AG08396 (cell line): ENCODE measurements at places on chromosomes 3 and 15.

GRCh38 chr3:71339049-71339448 lies 244.5 kb downstream of the FOXP1 start:
- no peak for DNase-seq

- no peak for DNase-seq
These were observed 5.9 kb downstream of the CACNA1D start for GRCh38 chr3:53500165-53500777.

DNA sequence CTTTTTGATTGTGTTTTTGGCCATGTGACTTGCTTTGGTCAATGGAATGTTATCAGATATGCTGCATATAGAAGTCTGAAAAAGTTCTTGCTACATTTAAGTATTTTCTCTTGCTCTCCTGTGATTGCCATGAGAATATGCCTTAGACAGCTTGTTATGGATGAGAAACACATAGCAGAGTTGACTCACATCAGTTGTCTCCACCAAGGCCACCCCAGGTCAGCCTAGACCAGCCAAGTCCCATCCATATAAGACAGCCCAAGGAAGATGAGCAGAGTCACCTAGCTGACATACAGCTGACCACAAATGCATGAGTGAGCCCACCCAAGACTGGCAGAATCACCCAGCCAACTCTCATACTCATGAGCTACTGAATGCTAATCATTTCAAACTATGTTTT lies 153.0 kb downstream of the THRB start:
- no peak for DNase-seq

GRCh38 chr3:184687363-184688015 lies 24.4 kb downstream of the MAGEF1 start:
- no peak for DNase-seq

DNA sequence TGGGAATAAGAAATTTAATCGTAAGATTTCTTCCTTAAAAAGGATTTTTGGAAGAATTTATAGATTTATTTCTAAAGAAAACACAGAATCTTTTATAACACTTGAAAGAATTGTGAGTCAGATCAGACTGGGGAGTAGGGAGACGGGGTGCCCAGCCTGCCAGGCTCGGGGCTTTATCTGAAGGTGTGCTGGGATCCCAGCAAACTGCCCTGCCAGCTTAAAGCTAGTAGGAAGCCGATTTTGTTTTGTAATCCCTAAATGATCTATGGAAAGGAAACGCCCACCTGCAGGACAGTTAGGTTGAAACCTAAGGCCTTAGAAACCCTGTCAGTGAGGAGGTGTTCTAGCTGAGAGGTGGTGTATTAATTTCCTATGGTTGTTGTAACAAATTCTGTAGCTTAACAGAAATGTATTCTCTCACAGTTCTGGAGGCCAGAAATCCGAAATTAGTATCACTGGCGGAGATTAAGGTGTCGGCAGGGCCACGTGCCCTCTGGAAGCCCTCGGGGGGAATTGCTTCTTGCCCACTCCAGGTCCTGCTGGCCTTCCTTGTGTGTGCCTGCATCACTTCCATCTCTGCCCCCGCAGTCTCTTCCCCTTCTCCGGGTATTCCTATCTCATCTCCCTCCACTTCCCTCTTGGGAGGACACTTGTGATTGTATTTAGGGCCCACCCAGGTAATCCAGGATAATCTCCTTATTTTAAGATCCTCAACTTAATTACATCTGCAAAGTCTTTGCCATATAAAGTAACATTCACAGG lies 19.3 kb upstream of the RAB6B start:
- no peak for DNase-seq

GRCh38 chr3:151900460-151900859 lies 27.0 kb downstream of the SUCNR1 start:
- DNase-seq = no peak

DNA sequence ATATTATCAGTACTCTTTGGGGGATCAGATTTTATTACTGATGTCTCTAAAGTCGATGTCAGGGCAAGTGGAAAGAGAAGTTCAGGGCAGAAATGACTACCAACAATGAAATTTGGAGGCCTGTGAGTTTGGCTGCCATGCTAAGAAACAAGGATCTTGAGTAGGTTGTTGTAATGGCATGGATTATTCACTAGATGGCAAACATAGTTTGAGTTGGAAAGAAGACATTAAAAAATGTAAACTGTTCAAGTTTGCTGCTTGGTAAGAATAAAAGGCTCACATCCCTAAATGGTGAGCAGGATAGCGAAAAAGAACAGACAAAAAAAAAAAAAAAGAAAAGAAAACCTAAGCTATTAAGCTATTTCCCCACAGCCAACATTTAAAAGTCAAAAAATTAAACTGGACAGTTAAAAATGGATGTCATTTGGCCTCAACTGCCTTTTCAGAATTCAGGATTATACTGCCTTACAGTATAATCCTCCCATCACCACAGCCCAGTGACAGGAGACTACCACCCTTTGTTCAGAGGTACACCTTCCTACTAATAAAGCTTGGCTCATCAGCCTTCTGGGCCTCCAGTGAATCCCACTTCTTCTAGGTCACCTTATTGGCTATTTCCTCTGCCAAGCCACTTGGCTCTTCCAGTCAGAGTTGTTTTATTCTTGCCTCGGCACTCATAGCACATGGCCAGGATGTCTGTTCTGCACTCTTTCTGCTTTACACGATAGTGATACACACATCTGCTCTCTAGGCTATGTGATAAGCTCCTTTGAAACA lies 163.7 kb downstream of the PLD1 start:
- DNase-seq = peak; percentile 42

DNA sequence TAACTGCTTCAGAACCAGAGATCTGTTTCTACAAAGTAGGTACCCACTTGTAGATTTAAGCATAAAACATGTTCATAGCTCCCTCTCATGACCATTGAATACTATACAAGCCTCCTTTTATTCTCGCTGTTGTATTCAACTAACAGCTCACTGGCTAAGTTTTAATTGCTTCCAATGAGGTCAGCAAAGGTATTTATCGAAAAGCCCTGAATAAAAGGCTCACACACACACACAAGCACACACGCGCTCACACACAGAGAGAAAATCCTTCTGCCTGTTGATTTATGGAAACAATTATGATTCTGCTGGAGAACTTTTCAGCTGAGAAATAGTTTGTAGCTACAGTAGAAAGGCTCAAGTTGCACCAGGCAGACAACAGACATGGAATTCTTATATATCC lies at the start of gene FGF7:
FGF7 (plus strand) TSS at position 222 of the 400 bp plus-strand sequence. CDS start 1,056 bp downstream, outside the sequence.
- DNase-seq = peak; percentile 22

- DNase-seq = no peak
These were observed 26.3 kb upstream of the EDEM1 start for GRCh38 chr3:5160940-5161858.

DNA sequence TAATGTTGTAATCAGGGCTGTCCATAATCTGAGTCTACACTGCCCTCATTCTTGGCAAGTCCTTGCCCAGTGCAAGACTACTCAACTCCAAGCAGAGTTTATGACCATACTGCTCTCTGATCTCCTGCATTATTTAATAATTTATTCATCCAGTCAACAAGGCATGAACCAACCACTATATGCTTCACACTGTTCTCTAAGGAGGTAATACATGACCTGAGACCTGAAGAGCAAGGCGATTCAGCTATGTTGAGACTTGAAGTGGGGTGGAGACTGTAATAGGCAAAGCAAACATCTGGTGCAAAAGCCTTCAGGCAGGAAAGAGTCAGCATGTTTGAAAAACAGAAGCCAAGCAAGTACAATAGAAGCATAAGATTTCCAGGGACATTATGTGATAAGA lies 1362.8 kb downstream of the ROBO2 start:
- DNase-seq = no peak

- DNase-seq = no peak
These were observed 33.9 kb downstream of the PLD1 start for GRCh38 chr3:171776411-171776810.

DNA sequence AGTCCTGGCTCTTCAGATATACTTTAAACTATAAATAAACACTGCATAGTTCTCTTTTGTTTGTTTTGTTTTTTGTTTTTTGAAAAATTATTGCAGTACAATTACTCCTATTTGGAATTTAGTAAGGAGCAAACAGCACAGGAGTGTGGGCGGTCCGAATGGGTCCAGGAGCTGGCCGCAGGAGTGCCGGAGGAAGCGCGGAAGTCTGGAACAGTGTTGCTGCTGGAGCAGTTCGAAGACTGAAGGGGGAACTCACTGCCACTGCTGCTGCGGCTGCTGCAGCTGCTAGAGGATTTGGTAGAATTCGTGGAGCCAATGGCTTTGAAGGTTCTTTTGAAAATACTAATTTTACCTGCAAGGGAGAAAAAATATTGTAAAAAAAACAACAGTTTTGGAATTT lies 329.9 kb downstream of the ZNF385D start:
- no peak for DNase-seq

DNA sequence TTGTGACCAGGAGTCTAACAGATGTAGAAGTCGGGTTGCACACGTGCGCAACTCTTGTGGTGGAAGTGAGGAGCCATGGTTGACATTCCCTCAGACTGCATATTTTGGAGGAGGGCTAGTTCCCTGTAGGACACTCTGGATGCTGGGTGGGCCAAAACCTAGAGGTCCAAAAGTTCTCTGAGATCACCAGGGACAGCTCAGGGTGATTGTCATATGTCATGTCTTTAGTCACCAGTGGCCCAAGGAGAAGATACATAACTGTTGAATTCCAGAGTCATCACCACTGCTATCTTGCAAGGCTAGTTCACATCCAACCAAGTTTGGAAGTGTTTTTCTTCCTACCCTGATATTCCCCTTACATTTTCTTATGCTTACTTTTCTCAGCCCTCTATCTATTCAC lies 95.2 kb upstream of the C3orf80 start:
- DNase-seq = no peak

DNA sequence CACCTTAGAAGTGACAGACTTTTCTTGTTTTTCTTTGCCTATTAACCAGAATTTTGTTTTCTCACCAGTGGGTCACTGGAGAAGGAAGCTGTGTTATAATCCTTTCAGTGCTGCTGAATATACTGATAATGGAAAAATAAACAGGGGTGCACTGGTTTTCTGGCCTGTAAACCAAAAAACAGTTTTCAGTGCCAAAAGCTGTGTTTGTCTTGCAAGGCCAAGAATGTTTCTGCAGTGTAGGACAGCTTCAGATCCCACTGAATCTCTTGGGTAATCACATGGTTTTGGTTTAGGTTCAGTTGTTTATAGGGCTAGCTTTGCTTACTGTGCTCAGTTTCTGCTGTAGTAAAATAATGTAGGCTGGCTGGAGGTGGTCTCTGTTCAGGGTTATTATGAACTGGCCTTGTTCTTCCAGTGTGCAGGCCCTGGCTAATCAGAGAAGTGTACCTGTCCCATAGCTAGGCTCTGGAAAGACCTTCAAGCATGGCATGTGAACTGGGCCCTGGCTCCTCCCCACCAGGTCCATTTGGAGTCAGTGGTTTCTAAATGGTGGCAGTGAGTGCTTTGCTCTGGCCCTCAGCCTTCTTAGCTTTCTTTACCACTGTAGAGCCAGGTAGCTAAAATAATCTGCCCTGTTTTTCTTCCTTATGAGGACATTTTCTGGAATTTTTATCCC lies 18.7 kb downstream of the PDE8A start:
- peak; percentile 51 for DNase-seq

DNA sequence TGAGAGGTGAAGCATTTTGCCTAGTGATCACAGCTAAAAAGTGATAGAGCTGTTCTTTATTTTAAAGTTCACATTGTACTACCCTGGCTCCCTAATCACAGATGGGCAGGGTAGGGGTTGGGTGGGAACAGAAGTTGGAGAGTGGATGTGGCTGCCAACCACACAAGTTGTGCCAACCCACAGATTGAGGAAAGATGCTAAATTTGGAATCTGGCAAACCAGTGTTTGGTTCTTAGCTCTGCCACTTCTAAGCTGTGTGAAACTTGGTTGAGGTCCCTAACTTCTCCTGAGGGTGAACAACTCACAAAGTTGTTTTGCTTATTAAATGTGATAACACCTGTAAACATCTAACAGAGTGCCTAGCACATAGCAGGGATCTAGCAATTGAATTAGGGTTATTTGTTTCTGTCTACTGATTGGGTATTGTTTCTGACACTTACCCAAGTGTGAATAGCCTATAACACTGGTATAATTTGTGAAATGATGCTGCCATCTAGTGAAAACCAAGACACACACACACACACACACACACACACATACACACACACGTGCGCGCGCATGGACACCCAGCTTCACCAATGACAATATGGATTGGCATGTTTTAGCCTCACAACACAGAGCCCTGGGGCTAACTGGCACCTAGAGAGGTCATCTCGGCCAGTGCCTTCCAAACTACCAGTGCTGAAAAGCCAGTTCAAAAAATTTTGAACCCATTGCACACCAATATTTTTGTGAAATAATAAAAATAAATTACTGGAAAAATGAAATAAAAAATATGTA lies 25.3 kb downstream of the ADGRG7 start:
- DNase-seq = no peak

DNA sequence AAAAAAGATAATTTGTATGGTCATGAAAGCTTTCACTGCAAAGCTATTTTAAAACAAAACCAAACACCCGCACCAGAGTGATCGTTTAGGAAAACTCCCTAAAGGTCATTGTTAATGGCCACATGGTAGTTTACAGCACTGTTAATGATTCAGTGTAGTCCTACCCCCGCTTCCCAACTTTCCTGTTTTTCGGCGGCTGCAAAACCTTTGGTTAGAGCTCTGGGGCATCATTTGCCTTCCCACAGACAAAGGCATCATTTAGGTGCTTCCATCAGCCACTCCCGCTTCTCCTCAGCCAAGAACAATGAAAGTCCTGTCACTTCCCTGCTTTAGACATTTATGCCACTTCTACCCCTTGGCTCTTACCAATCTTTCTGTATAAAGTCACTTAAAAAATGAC lies 10.6 kb downstream of the MELTF start:
- no peak for DNase-seq

- DNase-seq = no peak
These were observed 5.0 kb upstream of the NDUFAF1 start for GRCh38 chr15:41407341-41407740.

DNA sequence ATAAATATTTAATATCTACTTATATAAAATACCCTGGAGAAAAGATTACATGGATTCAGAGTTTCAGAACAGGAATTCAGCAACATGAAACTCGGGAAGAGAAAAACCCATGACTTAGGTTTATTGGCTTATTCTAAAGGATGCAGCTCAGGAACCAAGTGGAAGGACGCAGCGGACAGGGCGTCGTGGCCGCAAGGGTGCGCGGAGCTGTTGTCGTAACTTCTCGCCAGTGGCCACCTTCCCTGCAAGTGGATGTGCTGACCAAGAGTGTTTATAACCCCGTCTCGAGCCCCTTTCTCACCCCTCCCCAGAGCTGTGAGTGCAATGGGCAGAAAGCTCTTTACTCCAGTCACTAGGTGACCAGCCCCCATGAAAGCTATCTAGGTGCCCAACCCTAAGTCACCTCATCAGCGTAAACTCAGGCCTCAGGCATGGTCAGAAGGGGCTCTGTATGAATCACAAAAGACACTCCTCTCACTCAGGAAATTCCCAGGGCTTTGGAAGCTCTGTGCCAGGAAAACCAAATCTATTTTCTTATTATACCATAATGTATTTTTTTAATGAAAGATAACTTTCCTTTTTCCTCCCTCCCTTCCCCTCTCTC lies 77.3 kb downstream of the CHRNA7 start:
- no peak for DNase-seq

DNA sequence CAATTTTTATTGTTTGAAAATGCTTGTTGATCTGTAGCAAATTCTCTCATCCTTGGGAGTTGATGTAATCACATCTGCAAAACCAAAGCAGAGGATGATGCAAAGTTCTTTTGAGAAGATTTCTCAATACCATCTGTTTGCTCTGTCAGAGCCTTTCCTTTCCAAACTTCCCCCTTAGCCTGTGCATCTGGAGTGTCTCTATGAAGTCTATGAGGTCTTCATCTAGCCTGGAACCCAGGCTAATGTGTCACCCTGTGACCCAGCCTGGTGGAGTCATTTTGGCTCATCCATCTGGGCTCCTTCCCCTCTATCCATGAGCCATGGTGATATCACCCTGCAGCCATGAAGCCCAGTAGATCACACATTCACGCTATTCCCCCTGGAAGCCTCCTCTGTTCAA lies 123.2 kb upstream of the SLC7A14 start:
- peak; percentile 54 for DNase-seq
